NCI-H1694 treated with DMSO at 0.1 percent for 48 hours (cell line): ENCODE measurements at places on chromosomes 11 and 22.

GRCh38 chr22:41254230-41254629 lies 13.5 kb upstream of the CHADL start:
- no peak for DNase-seq

GRCh38 chr11:35491231-35491871 lies 34.1 kb downstream of the PAMR1 start:
- DNase-seq = no peak

DNA sequence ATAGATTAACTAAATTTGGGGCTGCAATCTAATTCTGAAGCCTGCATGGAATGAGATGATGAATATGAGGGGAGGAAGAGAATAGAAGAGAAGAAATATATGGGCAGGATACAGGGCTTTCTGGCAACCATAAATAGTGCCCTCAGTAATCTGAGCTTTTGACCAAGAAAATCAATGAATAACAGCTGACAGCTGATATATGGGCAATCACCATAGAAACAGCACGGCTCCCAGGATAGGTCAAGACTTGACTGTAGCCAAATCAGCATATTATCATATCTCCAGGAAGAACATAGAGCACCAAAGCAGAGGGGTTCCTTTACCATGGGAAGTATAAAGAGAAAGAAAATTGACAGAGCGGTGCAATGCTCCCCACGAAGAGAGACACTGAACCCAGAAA lies 643.8 kb upstream of the TENM4 start:
- no peak for DNase-seq

GRCh38 chr11:124918950-124919349 lies at the start of gene HEPN1:
Gene HEPN1 (plus strand): TSS chr11:124919250.
- DNase-seq = no peak

- peak; percentile 51 for DNase-seq
Observed at GRCh38 chr22:35835998-35836691, 118.5 kb downstream of the APOL5 start.

- DNase-seq = no peak
Observed at GRCh38 chr11:27215471-27216269, 147.3 kb downstream of the CCDC34 start.

- DNase-seq = no peak
Observed at GRCh38 chr11:126060757-126061171, 1.9 kb downstream of the CDON start.

- no peak for DNase-seq
Observed at GRCh38 chr22:30828187-30829155, 133.8 kb downstream of the OSBP2 start.

- DNase-seq = peak; percentile 9
Observed at GRCh38 chr22:20299746-20300136, 20.1 kb downstream of the DGCR6L start.

DNA sequence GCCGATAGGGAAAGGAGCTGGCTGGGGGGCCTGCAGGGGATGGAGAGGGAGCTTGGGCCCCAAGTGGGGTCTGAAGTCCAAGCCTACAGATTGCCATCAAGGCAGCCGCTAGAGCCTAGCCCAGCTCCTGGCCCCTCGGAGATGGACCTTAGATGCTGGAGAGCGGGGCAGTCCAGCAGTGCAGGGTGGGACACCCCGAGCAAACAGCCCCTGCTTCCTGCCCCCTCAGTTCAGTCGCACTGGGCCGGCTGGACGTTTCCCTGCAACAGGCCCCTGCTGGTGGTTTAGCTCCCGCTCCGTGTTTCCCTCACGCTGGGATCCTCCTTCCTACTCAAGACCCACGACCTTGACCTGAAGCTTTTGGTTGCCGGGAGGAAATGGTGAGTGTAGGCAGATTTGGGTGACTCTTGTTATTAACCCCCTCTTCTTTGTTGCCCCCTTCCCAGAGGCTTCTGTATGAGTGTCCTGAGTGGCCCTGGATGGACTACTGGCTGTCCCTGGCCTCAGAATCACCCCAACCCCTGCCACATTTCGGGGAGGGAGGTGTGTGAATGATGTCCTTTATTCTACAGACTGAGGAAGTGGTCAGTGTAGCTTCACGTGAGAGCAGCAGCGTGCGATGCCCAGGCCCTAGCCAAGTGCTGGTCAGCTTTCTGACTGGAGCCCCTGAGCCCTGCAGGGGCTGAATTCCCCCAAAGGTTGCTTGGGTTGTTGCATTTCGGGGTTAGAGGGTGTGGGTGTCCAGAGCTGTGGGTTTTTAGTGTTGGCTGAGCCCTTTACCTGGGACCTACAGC lies 2.7 kb downstream of the ST3GAL4 start:
- no peak for DNase-seq

DNA sequence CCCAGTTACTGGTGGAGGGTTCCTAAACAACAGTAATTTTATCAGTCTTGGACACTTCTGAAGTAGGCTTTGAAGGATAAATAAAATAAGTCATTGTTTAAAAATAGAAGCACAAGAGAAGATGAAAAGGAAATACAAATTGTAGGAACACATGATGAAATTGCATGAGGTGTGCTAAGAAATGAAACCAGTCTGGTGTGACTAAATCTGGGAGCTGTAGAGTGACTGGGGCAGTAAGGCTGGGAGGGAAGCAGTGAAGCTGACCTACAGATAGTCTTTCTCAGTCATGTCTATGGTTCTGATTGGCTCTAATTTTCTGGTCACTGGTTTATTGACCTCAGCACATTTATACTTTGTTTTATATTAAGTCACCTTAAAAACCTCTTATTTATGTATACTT lies 139.1 kb downstream of the SLC17A6 start:
- DNase-seq = no peak

- DNase-seq = no peak
Observed at GRCh38 chr11:13339195-13340153, 61.9 kb downstream of the BMAL1 start.

DNA sequence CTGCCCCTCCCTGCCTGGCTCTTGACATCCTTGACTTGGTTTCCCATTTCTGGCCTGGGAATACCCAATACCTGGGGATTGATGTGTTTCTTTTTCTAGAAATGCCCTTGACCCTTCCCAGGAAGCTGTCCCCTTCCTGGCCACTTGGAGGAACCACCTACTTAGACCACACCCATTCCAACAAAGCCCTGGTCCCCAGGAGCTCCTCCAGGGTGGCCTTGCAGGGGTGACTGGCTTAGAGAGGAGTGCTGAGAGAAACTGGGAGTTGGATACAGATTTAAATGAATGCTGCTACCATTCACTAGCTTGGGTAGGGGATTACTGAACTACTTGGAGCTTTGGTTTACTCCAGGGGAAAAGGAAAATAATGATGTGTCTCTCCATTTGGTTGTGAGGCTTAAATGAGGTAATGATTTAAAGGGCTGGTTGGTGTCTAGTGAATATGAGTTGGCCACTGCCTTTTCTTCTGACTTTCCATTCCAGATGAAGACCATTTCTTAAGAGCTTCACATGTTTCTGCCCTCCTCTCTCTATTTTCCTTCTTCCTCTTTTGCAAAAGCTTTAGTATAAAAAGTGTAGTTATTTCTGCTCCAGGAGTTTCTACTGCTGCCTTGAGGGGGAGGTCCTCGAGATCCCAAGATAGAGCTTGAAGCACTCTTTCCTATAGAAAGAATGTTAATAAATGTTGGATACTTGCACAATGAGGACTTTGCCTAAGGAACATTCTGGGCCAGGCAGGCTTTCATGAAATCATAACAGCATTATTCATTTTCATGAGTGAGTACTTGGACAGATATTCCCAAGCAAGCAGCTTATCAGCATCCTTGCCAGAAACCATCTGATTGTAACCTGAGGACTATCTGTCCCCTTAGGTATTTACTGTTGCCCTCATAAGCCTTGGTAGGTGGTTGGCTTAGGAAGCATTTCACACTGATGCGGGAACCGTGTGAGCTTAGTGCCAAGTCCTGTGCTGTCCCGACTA lies 22.4 kb downstream of the PANX1 start:
- no peak for DNase-seq

GRCh38 chr11:120295099-120295498 lies 30.0 kb upstream of the TLCD5 start:
- no peak for DNase-seq

DNA sequence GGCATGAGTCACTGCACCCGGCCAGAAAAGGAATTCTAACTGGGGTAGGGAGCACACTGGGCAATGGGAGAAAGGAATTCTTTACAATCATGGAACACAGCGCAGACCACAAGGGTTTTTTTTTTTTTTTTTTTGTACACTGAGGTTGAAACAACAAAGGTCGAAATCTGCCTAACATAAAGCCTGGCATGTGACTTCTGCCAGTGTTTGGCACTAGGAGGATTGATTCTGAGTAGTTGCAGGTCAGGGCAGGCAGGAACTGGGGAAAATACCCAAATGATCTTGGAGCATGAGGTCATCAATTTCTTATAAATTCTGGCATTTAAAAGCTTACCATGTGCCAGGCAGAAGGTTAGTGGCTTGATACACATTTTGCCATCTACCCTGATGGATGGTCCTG lies 202.0 kb upstream of the SNX19 start:
- DNase-seq = no peak

DNA sequence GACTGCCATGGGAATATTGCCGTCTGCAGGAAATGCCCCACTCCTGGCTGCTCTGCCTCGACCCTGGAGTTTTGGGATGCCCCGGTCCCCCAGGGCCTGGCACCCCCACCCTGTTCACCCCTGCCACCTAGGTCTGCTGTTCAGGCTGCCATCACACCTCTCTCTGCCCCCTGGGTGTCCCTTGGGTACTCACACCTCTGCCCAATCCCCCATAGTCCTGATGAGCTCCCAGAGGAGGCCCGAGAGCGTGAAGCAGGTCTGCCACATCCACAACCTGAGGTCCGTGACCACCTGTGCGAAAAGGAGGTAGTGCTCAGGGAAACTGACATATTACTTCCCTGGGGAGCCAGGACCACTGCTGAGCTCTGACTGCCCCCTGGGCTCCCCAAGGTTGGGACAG lies 20.2 kb upstream of the DRICH1 start:
- no peak for DNase-seq

DNA sequence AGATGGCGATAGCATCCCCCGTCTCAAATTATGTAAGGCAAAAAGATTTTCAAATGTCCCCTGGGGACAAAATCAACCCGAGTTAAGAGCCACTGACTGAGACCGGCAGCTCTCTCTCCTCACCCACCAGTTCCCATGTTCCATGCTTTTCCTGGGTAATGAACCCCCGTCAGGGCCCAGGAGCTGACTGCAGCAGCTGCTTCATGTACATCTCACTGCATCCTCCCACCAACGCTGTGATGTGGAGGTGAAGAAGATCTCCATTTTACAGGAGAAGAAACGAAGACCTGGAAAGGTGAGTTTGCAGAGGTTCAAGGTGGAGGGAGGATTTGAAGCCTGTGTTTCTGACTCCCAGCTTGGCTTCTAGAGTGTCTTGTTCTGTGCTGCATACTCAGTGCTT lies 481.1 kb downstream of the MIAT start:
- no peak for DNase-seq

GRCh38 chr11:131146827-131147490 lies 223.5 kb upstream of the NTM start:
- no peak for DNase-seq

DNA sequence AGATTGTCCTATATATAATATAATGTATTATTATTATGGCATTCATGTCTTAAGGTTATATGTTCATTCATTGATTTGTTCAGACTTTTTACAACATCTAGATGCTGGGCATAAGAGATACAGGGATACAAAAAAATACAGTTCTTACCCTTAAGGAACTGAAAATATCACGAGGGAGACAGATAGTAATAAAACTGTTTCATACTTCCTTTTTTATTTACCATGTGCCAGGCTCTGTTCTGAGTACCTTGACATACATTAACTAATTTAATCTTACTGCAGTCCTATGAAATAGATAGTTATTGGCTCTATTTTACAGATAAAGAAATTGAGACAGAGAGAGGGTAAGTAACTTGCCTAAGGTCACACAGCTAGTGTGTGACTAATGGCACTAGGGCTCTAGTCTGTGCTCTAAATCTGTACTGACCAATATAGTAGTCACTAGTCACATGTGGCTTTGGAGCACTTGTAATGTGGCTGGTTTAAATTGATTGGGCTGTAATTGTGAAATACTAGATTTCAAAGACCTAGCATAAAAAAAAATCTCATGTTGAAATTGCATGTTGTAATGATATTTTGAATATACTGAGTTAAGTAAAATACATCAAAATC lies 21.3 kb downstream of the TRIM44 start:
- DNase-seq = no peak

DNA sequence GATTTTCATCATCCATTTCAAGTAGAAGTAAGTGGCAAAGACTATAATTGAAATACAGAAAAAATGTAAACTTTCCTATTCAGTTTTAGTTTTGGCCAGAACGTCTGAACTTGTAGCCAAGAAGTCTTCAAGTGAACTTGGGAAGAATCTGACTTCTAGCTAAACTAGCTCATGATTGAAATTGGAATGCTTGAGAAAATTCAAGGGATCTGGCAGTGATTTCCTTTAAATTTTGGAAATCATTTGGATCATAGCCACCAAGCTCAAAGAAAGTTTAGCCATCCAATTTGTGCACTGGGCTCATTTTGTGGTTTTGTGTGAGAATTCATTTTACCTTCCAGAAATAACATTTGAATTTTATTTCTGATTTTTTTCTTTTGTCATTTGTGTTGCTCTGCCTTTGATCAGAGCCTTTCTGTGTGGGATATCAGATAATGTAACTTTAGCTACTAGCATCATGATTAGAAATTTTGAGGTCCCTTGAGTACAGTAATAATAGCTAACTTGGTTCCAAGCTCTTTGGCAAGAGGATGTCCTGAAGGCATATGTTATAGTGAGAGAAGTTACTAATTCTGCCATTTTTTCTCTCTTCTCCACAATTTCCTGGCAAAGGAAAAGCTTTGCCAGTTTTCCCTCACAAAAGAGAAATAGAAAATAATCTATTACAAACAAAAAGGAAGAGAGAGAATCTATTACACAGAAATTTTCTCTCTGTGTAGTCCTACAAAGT lies 2123.7 kb upstream of the RAG2 start:
- DNase-seq = no peak

DNA sequence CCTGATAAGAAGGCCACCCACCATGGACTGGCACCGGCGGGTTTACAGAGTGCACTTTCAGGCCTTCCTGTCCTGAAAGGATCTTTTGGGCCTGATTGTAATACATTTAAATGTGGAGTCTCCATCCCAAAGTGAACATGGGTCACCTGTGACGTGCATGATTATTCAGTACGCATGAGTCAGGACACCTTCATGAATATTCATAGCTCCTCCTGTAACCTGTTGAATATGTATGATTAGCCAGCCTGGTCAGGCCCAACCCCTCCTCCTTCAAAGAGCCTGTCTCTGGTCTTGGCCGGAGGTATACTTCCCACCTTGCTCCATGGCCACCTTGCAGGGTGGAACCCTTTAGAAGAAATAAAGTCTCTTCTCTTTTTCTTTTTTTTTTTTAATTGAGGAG lies 75.9 kb upstream of the NUP50 start:
- no peak for DNase-seq
